ENCODE measurements at places on chromosomes 4 and X.

DNA sequence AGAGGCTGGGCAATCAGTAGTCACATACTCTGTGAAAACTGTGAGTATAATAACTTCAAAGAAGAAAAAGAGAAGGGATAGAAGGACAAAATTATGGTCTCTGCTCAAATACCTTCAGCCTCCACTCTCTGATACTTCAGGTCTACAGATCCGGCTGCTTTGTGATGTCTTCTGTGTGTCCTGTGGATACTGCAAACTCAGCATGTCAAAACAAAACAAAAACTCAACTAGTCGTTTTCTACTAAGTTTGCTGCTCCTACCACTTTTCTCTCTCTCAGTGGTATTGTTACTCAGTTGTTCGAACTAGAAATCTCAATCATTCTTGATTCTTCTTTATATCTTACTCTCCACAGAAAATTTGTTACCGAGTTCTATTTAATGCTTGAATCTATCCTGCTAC is 202.4 kb upstream of the ANK2 start:
- DNase-seq: no peak

GRCh38 chr4:56371426-56372220 is 15.7 kb downstream of the AASDH start:
- DNase-seq: no peak

- no peak for DNase-seq
Measured at GRCh38 chr4:14272206-14272605, 644.7 kb upstream of the BOD1L1 start.

DNA sequence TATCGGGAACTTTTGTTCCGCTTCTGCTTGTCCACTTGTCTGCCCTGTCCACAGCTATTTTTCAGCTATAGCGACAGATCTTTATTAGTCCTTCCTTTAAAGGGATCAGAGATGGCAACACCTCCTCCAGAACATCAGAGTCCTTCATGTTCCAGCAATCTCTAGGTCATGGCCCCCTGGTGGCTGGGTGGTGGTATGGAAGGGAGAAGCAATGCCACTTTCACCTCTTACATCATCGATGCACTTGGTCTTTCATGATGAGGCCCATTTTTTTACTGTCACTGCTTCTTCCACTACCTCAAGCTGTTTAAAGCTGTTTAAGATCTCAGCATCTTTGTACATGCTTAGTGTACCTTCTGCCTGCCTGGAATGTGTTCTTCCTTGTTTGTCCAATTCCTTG is 106.7 kb downstream of the ARHGAP6 start:
- no peak for DNase-seq

DNA sequence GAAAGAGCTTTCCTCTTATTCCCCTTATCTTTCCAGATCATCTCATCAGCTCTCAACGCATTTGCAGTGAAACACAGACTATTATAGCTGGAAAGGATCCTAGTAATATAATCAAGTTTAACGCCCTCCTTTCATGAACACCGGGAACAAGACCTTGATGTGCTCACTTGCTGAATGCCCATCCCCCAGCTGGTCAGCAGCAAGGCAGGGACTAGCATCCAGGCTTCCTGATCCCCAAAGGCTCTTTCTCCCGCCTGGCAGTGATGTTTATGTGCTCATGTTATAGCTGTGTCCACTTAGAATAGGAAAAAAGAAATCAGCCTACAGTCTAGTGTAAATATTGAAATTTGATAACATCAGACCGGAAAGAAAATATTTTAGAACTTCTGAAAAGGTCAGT is 24.6 kb downstream of the GPC4 start:
- no peak for DNase-seq

DNA sequence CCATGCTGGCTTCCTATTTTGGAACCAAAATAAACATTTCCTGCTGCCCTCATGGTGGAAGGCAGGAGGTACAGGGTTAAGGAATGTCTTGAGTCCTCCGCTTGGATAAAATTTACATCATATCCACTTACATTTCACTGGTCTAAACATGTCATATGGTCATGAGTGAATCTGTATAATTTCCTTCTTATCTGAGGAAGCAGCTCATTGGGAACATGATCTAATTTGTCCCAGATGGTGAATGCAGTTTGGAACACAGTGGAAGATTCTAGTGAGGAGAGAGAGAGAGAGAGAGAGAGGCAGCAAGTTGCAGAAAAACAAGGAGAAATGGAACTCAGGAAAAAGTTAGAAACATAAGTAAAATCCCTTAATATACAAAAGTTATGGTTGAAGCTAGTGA is 46.8 kb downstream of the MXRA5 start:
- DNase-seq: no peak

DNA sequence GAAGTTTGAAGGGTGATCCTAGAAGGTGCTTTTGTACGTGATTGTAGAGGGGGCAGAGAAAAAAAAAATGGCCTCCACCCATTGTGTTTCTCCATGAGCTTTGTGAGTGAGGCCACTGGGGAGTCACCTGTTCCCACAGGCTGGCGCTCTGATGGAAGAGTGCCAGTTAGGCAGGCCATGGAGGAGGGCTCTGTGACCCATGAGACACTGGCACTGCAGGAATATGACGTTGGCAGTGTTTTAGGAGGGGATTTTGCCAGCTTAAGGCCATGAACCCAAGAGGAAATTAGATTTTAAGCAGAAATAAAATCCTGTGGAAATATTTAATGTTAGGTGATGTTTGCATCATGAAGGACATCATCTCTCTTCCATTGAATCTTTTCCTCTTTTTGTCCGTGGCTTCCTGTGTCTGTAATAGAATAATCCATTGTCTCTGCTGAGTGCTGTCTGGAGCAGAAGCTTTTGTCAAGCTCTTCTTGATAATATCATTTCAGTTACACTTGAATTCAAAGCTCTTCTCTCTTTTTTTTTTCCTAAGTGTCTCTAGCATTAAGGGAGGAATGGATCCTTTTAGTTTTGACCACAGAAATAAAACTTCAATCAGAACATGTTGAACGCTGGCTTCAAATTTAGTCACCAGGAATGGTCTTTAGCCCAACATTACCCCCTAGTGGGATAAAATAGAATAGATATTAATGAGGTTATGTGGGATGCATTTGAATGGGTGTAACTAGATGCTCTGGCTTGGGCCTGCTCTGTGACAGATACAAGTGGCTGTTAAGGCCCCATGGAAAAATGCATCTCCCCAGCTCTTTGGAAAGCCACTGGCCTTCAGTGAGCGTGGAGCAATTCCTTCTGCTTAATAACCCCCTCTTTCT is 41.0 kb upstream of the UCP1 start:
- DNase-seq: no peak

DNA sequence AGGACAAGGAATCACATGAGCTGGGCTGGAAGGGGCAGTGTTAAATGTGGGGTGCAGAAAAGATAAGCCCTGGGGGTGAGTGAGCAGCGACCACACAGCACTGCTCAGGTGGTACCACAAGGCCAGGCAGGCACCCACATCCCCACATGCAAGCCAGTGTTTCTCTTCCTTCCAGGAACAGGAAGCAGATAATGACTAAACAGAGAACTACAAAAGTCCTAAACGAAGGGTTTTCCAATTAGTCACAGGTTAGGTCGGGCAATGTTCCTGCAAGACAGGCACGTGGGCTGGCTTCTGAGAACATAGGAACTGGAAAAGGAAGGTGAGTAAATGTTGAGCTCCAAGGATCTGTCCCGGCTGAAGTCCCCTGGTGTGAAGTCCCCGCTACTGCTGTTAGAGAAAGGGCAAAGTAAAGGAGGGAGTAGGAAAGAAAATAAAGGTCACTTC is 19.5 kb downstream of the RELL1 start:
- no peak for DNase-seq
